ENCODE measurements at places on chromosomes 7 and 10.

- DNase-seq: no peak
Measured at GRCh38 chr7:30437823-30438574, 40.6 kb downstream of the NOD1 start.

DNA sequence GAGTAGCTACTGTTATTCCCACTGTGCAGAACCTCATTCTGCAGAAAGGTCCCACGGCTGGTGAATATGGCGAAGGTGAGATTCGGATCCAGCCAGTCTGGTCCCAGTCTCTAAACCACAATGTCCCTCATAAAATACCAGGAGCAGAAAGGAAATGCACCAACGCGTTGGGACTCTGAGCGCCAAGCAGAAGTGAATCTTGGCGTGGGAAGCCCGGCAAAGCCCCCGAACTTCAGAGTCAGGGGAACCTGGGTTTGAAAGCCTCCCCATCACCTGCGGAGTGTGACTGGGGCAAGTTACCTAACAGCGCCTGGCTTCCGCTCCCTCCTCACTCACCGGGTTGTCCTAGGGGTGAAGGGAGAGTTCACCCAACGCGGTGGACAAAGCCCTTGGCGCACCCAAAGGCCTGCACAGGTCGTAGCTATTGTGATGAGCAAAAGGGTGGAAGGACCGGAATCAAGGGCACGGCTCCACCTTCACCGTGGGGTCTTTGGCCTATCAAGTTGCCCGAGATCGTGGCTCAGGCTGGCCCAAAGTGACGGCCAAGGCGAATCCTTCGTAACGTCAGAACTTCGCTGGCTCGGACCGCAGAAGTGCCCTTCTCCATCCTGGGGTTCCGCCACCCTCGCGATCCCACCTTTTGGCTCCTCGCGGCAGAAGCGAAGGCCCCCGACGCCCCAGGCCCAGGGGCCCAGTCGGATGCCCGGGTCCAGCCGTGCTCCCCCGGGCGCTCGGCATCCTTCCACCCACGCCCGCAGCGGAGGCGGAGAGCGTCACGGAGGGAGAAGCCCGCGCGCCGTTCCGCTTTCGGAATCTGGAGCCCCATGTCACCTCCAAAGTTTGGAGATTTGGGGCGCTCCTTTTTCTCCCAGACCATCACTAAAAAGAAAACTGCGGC, 811 bp downstream of the RGS10 start:
- DNase-seq: peak; percentile 25

GRCh38 chr7:102933763-102934162, 21.0 kb downstream of the LRRC17 start:
- no peak for DNase-seq

GRCh38 chr7:85895835-85896234, 709.0 kb upstream of the SEMA3D start:
- no peak for DNase-seq

GRCh38 chr10:22713853-22714478, 412 bp downstream of the PIP4K2A start:
- no peak for DNase-seq

DNA sequence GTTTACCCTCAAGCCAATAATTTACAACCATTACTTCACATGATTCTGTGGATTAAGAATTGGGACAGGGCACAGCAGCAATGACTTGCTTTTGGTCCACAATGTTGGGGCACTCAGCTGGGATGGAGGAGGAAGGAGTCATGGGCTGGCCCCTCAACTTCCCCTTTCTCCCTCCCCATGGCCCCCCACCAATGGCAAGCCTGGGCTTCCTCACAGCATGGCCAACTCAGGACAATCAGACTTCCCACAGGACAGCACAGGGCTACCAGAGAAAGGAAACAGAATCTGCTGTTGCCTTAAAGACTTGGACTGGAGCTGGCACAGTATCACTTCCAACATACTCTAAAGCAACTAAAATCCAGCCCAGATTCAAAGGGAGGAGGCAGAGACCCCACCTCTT, 160.7 kb downstream of the PTPN20 start:
- no peak for DNase-seq

DNA sequence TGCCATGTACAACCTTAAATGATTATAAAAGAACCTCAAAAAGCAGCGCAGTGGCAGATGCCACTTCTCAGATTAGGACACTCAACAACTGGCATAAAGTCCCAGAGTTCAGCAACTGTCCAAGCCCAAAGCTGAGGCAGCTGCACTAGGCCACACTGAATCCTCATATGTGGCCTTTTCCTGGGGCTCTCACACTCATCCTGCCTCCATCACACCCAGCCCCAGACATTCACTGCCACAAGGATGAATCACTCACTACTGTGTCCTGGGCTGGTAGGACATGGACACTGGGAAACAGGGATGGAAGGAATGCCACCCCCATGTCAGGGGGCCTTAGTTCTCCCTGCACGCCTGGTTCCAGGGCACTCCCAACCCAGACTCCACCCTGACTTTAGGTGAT, 547.7 kb downstream of the TNS3 start:
- no peak for DNase-seq

- no peak for DNase-seq
Measured at GRCh38 chr10:127759276-127759675, 22.3 kb downstream of the FOXI2 start.

DNA sequence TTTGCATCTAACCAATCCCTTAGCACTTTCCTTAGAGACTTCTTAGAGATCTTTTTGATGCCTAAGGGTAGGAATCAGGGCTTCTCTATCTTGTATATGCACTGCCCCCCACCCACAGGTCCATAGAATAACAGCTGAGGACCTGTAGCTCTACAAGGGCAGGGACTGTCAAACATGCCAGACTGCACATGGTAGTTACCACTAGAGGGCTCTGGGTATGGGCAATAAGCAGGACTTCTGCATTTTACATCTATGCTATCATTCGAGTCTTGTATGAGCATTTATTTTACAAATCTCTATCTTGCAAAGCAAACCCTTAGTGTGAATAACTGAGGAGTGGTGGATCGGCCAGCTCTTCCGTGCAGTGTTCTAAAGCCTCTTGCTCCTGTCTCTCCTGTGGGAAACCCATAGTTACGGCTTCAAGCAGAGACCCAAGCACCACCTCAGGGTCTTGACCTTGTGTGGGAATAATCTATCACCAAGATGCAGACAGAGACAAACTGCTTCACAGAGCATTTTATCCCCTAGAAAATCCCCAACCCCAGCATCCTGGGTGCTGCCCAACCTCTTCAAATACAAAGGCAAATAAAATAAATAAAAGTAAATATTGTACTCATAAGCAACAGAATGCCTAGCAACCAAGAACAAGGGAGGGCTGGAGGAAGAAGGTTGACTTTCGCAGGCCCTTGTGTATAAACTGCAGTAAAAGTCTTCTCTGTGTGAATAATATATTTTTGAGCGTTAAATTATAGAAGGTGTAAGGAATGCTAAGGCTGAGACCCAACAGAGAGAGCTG, 219.3 kb downstream of the WDR11 start:
- no peak for DNase-seq

- no peak for DNase-seq
Measured at GRCh38 chr7:155204744-155205367, 92.8 kb upstream of the INSIG1 start.

Measured in stimulated activated CD8-positive, alpha-beta memory T cell treated with anti-CD3 and anti-CD28 coated beads, Interleukin-7, amount 100 ng/mL, for 48 hours (primary cell).